GM20000 (cell line): ENCODE measurements at places on chromosomes 6 and 20.

DNA sequence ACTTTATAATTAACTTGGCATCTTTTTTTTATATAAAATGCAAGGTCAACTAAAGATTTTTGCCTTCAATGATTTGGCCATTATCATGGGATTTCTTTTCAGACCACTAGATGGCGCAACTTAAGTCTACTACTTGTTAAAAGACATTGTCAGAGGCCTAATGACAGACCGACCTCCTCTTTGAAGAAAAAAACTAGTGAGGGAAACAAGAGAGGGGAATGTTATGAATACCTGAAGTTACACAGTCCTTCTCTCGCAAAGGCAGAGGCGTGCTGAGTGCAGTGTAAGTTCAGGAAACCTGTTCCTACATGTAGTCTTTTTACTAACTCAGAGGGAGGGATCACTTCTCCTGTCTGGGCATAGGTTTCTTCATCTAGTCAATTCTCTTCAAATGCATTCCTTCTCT, 9.3 kb downstream of the TRAPPC3L start:
- DNase-seq: peak; percentile 36

GRCh38 chr20:34112600-34113101, 608 bp upstream of the EIF2S2 start:
- DNase-seq: peak; percentile 37

- DNase-seq: no peak
Measured at GRCh38 chr6:7805078-7805849, 79.4 kb downstream of the BMP6 start.

DNA sequence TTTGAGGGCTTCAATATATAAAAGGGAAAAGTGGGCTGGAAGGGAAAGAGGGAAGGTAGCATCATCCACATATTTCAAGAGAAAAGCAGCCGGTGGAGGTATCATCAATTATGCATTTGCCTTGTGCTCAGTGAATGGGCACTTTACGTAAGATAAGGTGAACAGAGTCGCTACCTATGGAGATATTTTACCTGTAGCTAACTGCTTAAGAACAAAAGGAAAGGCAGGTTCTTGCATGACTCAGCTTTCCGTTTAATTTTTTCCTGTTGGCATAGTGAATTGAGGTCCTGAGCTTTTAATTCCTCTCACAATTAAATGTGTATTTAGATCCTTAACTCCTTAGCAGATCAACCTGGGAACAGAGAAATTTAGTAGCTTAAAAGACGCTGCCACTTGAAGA, 25.5 kb upstream of the PLCB4 start:
- DNase-seq: no peak

DNA sequence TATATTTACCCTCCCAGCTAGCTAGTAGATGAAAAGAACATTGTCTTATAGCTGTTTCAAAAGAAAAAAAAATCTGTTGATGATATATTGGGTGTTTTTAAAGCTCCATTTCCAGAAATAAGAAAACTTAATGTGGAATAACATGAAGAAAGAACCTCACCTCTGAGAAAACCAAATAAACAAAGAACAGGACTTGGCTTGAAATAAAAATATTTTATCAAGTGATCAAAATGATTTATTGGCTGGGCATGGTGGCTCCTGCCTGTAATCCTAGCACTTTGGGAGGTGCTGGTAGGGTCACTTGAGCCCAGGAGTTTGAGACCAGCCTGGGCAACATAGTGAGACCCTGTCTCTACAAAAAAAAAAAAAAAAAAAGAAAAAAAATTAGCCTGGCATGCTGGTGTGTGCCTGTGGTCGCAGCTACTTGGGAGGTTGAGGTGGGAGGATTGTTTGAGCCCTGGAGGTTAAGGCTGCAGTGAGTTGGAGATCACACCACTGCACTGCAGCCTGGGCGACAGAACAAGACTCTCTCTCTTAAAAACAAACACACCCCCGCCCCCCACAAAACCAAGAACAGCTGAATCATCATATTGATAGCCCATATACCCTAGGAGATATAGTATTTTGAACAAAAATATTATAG, 7.9 kb downstream of the RNF24 start:
- DNase-seq: no peak

GRCh38 chr20:23493172-23493772, 2.4 kb downstream of the CST8 start:
- no peak for DNase-seq

DNA sequence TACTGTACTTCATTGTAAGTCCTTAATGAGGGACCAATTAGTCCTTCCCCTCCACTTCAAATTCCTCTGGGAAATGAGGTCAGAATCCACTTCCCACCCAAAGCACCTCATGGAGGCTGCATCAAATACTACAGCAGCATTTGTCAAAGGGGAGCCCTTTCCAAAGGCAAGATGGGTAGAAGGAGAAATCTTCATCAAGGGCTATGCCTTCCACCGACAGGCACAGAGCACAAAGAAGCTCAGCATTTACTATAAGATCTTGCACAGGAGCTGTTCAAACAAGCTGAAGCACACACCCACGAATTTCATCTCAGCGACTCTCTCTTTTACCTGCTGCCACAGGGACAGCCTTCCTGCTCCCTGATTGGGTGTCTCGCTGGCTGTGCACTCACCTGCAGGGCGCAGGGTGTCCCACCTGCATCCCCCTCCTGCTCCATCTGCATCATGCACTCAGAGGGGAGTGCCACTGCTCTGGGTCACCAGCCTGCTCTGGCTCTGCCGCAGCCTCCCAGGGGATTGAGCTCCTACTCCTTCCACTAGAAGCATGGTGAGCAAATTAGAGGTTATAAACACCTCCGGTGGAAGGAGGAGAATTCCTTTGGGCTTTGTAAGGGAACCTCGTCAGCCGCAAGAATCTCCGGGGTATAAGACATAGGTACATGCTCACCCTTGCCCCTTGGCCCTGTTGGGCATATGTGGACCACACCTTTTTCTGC, 164.5 kb downstream of the ATXN1 start:
- DNase-seq: no peak

- no peak for DNase-seq
Measured at GRCh38 chr6:138012682-138013081, 94.5 kb downstream of the PERP start.

GRCh38 chr6:140436023-140436811, 1061.8 kb upstream of the CITED2 start:
- DNase-seq: no peak
